HepG2 (cell line): ENCODE measurements at places on chromosomes 3 and 15.

DNA sequence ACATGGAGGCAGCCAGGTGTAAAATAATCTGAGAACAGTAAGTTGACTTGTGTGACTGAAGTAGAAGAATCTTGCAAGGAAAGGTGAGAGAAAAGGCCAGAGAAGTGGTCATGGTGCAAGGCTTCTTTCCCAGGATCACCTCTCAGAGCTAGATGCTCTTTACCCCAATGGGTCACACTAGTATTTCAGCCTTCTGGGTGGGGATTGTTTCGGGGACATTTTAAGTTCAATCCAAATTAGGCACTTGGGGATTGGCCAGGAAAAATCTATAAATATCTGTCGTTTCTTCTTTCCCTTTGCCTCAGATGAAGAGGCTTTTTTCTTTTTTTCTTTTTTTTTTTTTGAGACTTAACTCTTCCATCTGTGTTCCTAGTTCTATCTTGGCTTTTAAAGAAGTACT lies 188.0 kb downstream of the KLHL25 start:
- H3K4me1 ChIP-seq, result peaks cover 18% of the 10 kb centered on the region
- H3K27ac ChIP-seq, result no peak overlapping the region
- H3K4me3 ChIP-seq, result no peak overlapping the region
- DNase-seq, result no peak
- H3K36me3 ChIP-seq, result peaks cover 11% of the 10 kb centered on the region; the same call in 2 of the 3 replicates

GRCh38 chr15:57521503-57521902 lies 70.2 kb upstream of the MYZAP start:
- H3K4me3 ChIP-seq, result no peak overlapping the region
- peaks cover 33% of the 10 kb centered on the region; the same call in 2 of the 3 replicates for H3K36me3 ChIP-seq
- H3K27me3 ChIP-seq, result no peaks in the 10 kb centered on the region
- H3K4me1 ChIP-seq, result no peaks in the 10 kb centered on the region

GRCh38 chr15:20642054-20642767 lies 100.6 kb upstream of the GOLGA6L6 start:
- peak; percentile 29 for DNase-seq
- no peaks in the 10 kb centered on the region for H3K36me3 ChIP-seq
- H3K27ac ChIP-seq, result no peak overlapping the region
- H3K4me3 ChIP-seq, result no peak overlapping the region

DNA sequence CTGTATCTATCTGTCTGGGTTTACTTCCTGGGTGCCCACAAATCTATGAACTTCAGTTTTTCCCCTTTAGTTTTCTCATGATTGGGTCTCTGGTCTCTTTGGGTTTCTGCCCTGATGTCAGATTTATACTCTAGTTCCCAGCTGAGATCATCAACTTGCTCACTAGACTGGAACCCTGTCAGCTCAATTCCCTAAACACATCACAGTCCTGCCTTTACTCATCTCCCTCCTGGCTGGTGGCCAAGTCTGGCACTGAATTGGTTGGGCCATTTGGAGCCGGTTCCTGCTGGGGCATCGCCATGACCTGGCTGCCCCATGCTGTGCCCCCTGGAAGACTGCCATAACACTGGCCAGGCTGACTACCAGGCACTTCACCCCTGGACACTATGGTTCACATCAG lies 345.3 kb downstream of the CHST2 start:
- H3K4me3 ChIP-seq, result no peak overlapping the region
- no peaks in the 10 kb centered on the region for H3K36me3 ChIP-seq
- H3K27me3 ChIP-seq, result no peaks in the 10 kb centered on the region
- H3K4me1 ChIP-seq, result no peaks in the 10 kb centered on the region
- H3K27ac ChIP-seq, result no peak overlapping the region
- DNase-seq, result no peak

DNA sequence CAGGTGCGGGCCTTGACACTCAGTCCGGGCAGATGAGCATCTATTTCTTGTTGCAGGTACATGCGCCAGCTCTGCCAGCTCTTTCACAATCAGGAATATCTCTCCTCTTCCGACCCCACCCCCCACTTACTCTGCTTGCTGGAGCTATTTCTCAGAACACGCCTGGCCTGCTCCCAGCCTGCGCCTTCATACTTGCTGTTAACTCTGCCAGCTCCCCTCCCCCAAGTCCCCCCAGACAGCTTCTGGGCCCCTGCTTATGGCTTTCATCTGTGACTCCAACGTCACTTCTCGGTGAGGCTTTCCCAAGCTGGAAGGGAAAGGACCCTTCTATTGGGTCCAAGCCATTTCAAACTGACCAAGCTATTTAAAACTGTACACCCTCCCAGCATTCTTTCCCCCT lies 15.2 kb downstream of the MAGEF1 start:
- 0 out of 2 replicates have a peak, but pooled peaks cover 6% of the 10 kb centered on the region for H3K4me1 ChIP-seq
- no peak for DNase-seq
- H3K27ac ChIP-seq, result no peak overlapping the region
- peaks cover 31% of the 10 kb centered on the region; the same call in 2 of the 3 replicates for H3K27me3 ChIP-seq

- peaks cover 37% of the 10 kb centered on the region for H3K27me3 ChIP-seq
- peak; percentile 71 for DNase-seq
- peaks cover 75% of the 10 kb centered on the region for H3K4me1 ChIP-seq
- H3K27ac ChIP-seq, result peak overlapping the region; percentile 43
- H3K36me3 ChIP-seq, result no peaks in the 10 kb centered on the region
Measured at GRCh38 chr3:186359078-186359477, 3.0 kb downstream of the DGKG start.

DNA sequence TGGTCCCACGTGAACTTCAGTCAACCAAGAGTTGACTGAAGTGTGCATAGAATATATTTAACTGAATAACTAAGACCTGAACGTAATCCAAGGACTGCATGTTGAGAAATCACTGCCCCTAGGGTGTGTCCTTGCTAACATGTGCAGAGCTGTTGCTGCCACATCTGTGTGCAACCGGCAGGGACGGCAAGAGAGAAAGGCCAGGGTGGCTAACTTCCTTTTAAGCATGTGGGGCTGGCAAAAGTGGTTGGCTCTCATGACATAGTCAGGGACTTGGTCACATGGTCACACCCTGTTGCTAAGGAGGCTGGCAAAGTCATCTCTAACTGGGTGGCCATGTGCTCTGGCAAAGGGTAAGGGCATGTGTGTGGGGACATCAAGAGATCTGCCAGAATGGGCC lies 52.4 kb downstream of the GASK1A start:
- no peak overlapping the region for H3K27ac ChIP-seq
- H3K36me3 ChIP-seq, result no peaks in the 10 kb centered on the region
- no peak overlapping the region for H3K4me3 ChIP-seq

- H3K4me3 ChIP-seq, result no peak overlapping the region
- H3K27me3 ChIP-seq, result no peaks in the 10 kb centered on the region
- no peaks in the 10 kb centered on the region for H3K4me1 ChIP-seq
- no peaks in the 10 kb centered on the region for H3K36me3 ChIP-seq
- DNase-seq, result no peak
Measured at GRCh38 chr15:49918121-49918520, 200.9 kb downstream of the ATP8B4 start.

GRCh38 chr3:72848703-72849081 lies 447 bp upstream of the SHQ1 start:
- peak overlapping the region; percentile 97 for H3K4me3 ChIP-seq
- DNase-seq, result no peak
- H3K27ac ChIP-seq, result no peak overlapping the region
- H3K27me3 ChIP-seq, result no peaks in the 10 kb centered on the region

- DNase-seq, result no peak
- H3K4me1 ChIP-seq, result no peaks in the 10 kb centered on the region
Measured at GRCh38 chr15:70376031-70376928, 278.6 kb upstream of the TLE3 start.

- peak; percentile 34 for DNase-seq
- H3K27me3 ChIP-seq, result no peaks in the 10 kb centered on the region
- H3K4me3 ChIP-seq, result no peak overlapping the region
- H3K36me3 ChIP-seq, result no peaks in the 10 kb centered on the region
- no peak overlapping the region for H3K27ac ChIP-seq
- no peaks in the 10 kb centered on the region for H3K4me1 ChIP-seq
Measured at GRCh38 chr3:159824333-159824732, 164.3 kb upstream of the IL12A start.
